ENCODE measurements at places on chromosomes 12 and 14. TPM values are rescaled to one million over a fixed set of nuclear protein-coding genes. Genes with fewer than 3 reads are reported as not detected.
A peak's percentile ranks its signal among the peaks of the same experiment; 100 is the strongest.

DNA sequence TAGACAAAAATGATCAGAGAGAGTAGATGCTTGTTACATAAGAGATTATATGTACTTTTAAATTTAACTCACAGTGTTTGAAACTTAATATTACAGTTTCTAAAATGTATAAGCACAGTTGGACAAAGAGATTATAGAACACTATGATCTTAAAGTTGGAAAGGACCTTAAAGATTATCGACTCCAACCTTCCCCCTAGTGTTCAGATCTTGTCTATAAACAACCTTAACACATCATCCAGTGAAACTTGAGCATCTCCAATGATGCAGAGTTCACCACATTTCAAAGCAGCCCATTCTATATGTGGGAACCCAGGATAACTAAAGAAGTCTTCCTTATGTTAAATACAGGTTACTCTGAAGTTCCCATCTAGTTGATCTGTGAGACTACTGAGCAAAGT, 480.8 kb downstream of the RMST start:
- DNase-seq, result no peak

DNA sequence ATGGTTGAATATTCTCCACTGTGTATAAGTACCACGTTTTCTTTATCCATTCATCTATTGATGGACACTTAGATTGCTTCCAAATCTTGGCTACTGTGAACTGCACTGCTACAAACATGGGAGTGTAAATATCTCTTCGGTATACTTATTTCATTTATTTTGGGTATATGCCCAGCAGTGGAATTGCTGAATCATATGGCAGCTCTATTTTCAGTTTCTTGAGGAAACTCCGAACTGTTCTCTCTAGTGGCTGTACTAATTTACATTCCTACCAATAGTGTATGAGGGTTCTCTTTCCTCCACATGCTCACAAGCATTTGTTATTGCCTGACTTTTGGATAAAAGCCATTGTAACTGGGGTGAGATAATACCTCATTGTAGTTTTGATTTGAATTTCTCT, 623.1 kb upstream of the LRFN5 start:
- DNase-seq, result no peak

DNA sequence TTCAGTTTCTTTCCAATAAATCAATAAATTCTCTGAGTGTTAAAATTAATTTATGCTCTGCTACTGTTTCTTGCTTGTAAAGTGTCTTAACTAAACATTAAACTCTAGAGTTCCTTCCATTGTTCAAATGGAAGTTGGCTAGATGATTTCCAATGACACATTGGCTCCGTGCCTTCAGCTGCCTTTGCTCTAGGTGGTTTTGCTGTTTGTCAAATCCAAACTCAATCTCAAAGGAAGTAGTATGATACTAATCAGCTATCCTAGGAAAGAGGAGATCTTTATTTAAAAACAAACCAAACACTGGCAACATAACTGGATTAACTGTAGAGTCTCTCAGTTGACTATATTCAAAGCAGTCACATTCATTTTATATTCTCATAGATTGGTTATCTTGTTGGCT, 356.4 kb downstream of the FOXG1 start:
- DNase-seq, result no peak

DNA sequence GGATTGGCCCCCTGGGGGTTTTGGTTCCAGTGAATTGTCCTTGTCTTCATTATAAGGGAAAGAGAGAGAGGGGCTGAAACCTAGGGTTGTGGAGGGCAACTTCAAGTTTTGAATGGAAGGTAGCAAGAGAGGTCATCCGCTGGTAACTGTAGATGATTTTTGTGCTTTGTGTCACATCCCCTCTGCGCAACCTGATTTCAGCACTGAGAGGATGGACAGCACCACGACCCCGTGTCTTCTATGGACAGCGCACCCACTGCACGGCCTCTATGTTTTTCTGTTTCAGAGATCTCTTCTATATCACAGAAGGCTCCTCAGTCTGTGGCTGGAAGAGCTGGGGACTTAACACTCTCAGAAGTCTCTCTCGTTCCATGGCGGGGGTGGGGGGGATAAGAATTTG, 127.0 kb upstream of the RPH3A start:
- no peak for DNase-seq

The BEGAIN gene
- polyA plus RNA-seq, result not detected

The PPM1H gene
- polyA plus RNA-seq, result 16.9 TPM

DNA sequence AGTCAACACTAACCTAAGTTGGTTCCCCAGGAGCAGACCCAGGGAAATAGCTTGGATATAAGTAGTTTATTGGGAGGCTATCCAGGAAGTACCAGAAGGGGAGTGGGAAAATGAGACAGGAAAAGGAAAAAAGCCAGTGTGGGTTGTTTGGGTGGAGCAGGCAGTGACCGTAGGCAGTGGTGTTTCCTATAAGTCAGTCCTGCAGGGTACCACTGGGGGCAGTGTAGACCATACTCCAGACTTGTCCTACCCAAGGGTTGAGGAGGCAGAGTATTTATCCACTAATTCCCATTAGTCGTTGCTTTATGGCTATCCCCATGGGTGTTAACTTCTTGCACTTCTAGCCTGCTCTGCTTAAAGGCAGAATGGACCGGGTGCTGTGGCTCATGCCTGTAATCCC, 6.4 kb upstream of the CCDC60 start:
- peak; percentile 6 for DNase-seq

GRCh38 chr12:19848421-19848820, 409.1 kb downstream of the AEBP2 start:
- no peak for DNase-seq

- DNase-seq, result peak; percentile 63
Observed at GRCh38 chr12:12749433-12749832, 32.3 kb downstream of the CDKN1B start.

DNA sequence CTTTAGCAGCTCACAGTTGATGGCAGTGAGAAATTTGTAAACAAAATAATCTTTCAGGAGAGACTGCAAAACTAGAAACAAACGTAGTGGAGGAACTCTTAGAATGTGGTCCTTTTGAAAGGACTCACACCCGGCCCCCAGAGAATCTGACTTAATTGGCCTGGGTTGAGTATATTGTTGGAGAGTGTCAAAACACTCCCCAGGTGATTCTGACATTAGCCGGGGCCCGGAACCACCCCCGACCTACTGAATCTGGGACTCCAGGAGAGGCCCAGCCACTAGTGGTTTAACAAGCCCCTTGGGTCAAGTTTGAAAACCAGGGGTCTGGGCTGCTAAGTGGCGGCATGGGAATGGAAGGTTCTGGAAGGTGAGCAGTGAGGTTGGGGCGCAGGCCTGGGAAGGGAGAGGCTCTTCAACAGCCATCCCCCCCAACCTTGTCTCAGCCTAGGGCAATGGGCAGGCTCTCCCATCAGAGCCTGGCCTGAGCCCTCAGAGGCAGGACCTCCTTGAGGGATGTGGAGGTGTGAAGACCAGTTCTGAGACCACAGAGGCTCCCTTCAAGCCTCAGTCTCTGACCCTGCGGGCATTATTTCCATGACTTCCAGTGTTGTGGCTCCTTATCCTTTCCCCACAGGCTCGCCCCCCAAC, 1.1 kb upstream of the ELK3 start:
- no peak for DNase-seq

GRCh38 chr12:116502141-116502725, 56.9 kb upstream of the MAP1LC3B2 start:
- DNase-seq, result no peak

- DNase-seq, result no peak
Observed at GRCh38 chr12:54349679-54350078, 14.6 kb downstream of the GPR84 start.

- DNase-seq, result no peak
Observed at GRCh38 chr14:30855345-30856037, 18.9 kb upstream of the COCH start.

The OR6C68 gene
- polyA plus RNA-seq, result not detected

DNA sequence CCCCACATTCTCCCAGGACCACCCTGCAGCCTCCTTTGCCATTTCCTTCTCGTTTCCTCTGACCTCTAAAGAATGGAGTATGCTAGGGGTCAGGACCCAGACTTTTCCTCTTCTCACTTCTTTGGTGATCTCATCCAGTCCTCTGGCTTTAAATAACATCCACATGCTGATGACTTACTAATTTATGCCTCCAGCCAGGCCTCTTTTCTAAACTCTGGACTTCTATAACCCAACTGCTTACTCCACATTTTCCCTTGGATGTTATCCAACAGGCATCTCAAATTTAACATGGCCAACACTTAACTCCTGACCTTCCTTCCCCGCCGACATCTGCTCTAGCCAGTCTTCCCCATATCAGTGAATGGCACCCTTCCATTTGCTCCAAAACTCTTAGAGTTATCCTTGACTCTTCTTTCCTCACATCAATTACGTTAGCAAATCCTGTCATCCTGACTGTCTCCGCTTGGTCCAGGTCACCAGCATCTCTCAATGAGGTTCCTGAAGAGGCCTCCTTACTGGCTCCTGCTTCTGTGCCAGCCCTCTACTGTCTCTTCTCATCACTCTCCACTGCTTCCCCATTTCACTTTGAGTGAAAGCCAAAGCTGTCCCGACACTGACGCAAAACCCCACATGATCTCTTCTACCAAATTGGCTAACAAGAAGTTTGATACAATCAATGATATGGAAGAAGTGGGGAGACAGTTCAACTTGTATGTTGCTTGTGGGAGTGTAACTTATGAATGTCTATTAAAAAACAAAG, 42.7 kb downstream of the TMBIM6 start:
- no peak for DNase-seq

DNA sequence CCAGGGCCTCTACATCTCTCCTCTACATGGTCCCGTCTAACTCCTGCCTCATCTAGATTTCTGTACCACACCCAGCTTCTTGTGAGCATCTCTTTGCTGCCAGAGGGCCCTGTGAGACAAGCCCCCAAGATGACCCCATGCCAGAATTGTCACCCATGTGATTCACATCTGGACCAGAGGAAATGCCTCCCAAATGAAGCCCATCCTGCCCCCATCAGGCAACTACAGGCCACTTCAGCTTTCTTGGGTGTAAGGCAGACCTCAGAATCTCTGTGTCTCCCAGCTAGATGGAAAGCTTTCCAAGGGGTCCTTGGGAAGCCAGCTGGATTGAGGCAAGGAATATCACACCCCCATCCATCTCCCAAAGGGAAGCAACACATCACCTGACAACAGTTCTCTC, 9.3 kb upstream of the OAS3 start:
- no peak for DNase-seq

The LRRC43 gene
- polyA plus RNA-seq, result not detected

- no peak for DNase-seq
Observed at GRCh38 chr14:104147346-104148125, 9.1 kb downstream of the KIF26A start.

- no peak for DNase-seq
Observed at GRCh38 chr12:20232931-20233675, 135.2 kb upstream of the PDE3A start.

GRCh38 chr12:72146495-72146894, 125.7 kb upstream of the TRHDE start:
- no peak for DNase-seq

DNA sequence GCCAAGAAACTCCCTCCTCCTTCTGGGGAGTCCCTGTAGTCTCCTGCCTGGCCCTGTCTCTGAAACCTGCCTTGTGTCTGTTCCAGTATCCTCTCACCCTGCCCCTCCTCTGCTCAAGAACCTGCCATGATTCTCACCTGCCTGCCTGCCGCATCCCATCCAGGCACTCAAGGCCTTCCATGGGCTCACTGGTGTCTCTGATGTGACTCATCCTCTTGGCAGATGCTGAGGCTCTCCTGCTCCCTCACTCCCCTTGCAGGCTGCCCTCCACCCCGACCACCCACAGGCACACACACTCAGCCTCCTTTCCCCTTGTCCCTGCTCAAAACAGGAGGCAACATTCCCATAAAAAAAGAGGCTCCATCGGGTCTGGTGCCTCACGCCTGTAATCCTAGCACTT, 5.8 kb upstream of the BEGAIN start:
- no peak for DNase-seq

DNA sequence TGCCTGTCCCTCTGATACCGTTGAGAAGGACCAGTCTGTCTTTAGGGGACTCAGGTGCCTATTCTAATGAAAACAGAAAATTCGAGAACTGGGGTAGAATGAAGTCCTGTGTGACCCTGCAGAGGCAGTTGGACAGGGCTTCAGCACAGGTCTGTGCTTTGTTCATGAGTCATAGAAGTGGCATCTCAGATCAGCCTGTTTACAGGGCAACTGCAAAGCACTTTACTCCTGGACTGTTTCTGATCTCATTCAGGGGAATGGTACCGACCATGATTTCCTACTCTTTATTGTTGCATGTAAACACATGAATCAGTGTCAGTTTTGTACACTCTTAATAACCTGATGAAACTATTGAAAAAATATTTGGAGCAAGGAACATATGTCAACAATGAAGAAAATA, 1517.0 kb downstream of the AACS start:
- DNase-seq, result no peak

The CD69 gene
- not detected for polyA plus RNA-seq

Data from HepG2 (cell line).